Right lung (tissue), 10 donors: ENCODE measurements at places on chromosomes 13 and 19. TPM values are rescaled to one million over a fixed set of nuclear protein-coding genes. Genes with fewer than 3 reads are reported as not detected.

ZNF787 gene
- polyA plus RNA-seq = 11.0 TPM

PRR19 gene
- 2.0 TPM for polyA plus RNA-seq

PSG1 gene
- not detected for polyA plus RNA-seq

ZNF274 gene
- 22.6 TPM for polyA plus RNA-seq

SGTA gene
- polyA plus RNA-seq = 46.2 TPM

BLOC1S3 gene
- polyA plus RNA-seq = 8.4 TPM

- peak; percentile 24 for DNase-seq
Measured at GRCh38 chr13:99796175-99796819, 175.3 kb downstream of the ZIC5 start.

GRCh38 chr13:29547153-29547552, 48.3 kb downstream of the SLC7A1 start:
- DNase-seq = no peak

DNA sequence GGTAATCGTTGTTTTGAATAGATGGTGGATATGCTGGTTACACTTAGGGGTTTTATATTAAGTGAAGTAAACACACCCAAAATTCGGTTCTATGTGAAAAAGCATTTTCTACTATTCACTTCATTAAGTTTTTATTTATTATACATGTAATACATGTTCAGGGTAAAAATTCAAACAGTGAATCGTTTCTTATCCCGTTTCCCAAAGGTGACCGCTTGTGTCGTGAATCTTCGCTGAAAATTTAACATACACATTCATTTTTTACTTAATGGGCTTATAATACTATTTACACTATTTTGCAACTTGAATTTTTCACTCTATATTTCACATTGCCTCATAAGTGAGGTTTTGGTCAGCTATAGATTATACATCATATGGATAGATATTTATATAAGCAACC, 24.5 kb downstream of the IPO5 start:
- DNase-seq = no peak

GRCh38 chr13:32164622-32165268, 133.2 kb downstream of the FRY start:
- peak; percentile 8 for DNase-seq

DNA sequence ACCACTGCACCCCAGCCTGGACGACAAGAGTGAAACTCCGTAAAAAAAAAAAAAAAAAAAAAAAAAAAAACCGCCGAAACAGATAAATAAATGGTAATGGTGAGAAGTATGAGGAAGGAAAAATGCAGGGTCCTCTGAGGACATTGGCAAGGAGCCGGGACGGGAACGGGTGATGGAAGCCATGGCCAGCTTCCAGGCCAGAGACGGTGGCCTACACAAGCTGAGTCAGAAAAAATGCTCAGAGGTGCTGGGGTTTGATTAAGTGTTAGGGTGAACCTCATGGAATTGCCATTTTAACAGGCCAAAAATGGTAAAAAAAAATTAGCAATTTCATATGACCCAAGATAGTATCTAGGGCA, 866 bp upstream of the ZSWIM4 start:
- peak; percentile 89 for DNase-seq

- DNase-seq = no peak
Measured at GRCh38 chr13:94679614-94680013, 32.7 kb downstream of the SOX21 start.

- no peak for DNase-seq
Measured at GRCh38 chr13:80550971-80551441, 210.1 kb upstream of the SPRY2 start.

GRCh38 chr19:28487999-28488398, 725.0 kb downstream of the UQCRFS1 start:
- DNase-seq = no peak

DNA sequence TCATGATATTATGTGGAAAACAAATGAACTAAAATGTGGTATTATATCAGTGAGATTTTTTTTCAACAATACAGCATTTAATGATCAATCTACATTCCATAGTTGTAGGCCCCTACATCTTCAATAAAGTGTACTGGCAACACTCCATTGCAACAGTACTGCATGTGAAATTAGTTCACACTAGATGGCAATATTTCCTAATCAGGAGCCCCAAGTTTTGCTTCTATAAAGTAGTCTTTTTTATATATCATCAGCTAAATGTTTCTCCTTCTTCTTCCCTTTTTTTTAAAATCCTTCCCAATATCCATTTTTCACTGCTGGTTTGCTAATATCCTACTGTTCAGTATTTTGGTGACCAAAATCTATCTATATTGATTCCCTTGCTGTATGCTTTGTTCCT, 528.3 kb upstream of the ATXN8OS start:
- DNase-seq = no peak

DNA sequence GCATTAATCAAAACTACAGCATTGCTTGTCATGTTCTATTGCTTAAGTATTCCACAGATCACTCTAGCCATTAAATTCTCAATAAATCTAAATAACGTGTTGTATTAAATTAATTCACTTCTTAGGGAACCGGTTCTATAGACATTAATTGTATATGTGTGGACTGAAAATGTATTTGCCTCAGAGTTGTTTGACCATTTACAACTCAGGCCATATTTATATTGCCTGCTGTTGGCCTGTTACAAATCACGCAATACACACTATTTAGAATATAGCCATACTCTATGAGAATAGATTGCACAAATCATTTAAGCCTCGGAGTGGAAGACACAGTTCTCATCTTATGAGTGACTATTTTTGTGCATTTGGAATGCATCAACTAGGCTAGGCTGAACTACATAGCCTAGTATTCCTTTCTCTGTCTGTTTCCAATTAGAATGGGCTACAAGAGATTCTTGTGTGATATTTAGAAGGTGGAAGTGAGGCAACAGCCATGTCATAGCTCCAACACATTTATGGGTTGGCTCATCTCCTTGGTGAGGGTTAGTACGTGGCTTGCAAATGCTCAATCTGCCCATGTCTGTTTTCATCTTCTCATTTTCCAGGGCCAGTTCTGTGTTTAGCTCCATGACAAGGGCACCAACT, 1116.1 kb downstream of the PCDH9 start:
- DNase-seq = no peak

DNA sequence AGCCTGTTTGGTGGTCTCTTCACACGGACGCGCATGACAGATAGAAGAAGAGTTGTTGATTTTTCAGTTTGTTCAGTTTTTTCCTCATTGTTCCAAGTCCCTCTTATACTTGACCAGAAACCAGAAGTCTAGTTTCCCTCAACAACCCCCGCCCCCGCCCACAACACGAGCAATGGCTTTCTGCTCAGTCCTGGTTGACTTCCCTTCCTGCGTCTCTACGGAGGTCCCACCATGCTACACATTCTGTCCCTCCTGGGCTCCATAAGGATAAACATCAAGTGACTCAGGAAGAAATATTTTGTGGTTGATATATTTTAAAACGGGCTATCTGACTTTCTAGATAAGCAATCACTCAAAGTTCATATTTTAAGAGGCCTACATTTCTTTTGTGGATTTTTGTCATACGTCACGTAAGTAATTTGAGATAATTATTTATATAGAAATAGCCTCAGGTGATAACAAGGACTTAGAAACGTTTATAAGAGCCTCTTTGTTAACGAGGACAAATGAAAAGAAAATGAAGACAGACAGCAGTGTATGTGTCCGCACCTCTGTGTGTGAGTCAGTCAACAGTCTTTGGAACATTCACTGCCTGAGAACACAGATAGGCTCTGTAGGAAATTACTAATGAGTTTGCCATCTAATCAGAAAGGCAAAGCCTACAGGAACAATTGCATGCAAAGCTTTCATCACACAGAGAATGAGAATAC, 214.4 kb downstream of the RAP2A start:
- DNase-seq = no peak

GRCh38 chr19:15913384-15913783, 15.5 kb upstream of the CYP4F2 start:
- DNase-seq = no peak

DNA sequence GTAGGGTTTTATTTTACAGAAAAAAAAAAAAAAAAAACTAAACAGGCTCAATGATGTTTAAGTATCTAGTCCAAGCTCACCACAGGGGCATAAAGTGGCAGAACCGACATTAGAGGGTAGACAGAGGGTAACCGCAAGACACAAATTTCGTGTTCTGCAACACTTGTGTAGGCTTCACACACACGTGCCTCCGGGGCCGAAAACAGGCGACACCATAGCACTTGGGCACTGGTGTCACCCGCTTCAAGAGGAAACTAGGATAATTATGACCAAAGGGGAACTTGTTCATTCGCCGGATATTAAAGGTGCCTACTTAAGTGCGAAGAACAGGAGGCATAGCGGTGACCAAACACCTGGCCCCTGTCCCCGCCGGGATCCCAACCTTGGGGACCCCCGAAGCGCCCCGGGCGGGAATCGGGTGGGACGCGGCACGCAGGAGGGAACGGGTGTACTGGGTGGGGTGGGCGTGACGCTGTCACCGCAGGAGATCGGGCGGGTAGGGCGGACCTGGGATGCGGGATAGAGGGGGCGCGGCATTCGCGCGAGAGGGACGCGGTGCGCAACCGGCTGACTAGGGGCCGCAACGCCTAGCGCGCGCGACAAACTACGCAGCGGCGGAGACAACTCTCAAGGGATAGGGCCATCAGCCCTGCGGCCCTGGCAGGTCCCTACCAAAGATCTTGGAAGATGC, 558 bp downstream of the MZT1 start:
- DNase-seq = peak; percentile 18

DNA sequence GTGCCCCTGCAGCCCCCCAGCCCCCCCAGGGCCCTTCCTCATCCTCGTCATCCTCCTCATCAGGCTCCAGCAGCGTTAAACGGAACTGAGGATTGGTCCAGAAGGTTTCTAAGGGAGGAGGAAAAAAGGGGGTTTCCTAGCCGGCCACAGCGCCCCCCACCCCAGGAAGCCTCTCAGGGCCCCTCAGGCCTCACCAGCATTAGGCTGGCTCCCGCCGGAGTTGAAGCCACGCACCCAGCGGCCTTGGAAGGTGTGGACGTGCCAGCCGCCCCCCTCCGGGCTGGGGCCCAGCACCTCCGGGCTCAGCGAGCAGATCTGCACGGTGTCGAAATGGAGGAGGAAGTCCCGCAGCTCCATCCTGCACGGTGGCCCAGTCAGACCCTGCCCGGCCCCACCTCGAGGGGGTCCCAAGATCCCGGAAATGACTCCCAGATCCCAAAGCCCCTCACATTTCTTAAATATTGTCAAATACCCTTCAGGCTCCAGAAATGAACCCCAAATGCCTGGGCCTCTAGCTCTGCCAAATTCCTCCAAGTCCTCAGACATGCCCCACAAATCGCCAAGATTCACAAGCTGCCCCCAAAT, 6.9 kb downstream of the CAPN12 start:
- no peak for DNase-seq

- no peak for DNase-seq
Measured at GRCh38 chr13:99329477-99329876, 22.3 kb upstream of the GPR183 start.

DNA sequence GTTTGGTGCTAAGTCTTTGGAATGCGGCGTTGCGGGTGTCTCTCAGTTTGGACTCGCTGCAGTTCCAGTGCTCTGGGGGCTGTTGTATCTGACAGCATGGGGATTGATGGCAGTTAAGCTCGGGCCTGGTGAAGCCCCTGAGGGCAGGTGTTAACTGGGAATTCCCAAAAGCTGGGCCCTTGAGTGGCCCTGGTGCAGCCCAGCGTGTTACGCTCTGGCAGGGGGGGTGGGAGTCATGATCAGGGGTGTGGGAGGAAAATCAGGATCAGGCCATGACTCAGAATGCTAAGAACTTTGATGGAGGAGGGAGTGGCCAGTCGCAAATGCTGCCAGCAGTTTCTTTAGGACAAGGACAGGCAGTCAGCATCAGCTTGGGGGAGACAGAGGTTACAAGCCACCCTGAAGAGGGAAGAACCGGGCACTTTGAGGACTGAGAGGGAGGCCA, 19.6 kb downstream of the AP2A1 start:
- no peak for DNase-seq

DNA sequence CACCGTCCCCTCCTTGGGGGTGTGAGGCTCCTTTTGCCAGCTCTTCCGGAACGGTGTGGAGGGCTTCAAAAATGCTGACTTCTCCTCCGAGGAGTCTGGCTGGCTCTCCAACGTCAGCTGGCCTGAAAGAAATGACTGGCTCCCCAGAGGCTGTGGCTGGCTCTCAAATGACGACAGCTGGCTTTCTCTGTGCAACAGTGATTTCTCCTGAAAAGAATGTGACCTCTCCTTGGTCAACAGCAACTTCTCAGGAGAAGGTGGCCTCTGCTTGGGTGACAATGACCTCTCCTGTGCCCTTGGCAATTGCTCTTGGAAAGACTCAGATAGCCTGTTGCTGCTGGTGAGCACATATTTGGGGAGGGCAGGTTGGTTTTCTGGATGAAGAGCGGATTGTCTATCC, 29.2 kb downstream of the ONECUT3 start:
- DNase-seq = no peak

DNA sequence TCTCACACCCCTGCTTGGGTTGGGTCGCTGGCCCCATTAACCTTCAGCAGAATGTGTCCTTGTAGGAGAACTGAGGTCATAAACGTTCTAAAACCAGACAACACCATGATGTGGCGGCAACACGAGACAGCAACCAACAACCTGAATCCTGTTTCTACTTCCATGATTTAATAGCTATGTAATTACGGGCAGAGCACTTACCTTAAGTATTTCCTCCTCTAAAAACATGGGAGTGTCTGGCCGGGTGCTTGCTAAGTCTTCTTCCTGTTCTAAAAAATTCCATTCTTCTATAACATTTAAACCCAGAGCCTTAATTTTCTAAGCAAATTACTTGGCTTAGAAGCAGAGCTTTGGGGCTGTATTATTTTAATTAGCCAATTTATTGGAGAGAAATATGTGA, 33.5 kb upstream of the IRS2 start:
- DNase-seq = no peak

GRCh38 chr19:1534972-1535371, 11.1 kb downstream of the PLK5 start:
- DNase-seq = no peak

DNA sequence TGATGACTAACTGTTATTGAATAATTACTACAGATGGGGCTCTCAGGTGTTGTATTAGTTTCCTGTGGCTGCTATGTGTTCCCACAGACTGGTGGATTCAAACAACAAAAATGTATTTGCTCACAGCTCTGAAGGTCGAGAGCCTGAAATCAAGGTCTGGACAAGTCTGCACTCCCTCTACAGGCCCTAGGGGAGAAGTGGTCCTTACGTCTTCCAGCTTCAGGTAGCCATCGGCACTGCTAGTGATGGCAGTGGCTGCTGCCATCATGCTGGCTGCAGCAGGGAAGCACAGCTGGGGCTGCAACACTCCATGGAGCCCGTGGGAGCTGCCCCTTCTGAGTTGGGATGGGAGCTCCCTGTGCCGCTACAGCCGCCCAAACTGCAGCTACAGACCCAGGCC, 1.9 kb downstream of the TEX26 start:
- no peak for DNase-seq

DNA sequence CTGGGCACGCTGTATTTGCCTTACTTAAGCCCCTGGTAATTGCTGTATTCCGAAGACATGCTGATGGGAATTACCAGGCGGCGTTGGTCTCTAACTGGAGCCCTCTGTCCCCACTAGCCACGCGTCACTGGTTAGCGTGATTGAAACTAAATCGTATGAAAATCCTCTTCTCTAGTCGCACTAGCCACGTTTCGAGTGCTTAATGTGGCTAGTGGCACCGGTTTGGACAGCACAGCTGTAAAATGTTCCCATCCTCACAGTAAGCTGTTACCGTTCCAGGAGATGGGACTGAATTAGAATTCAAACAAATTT, 676 bp downstream of the BRCA2 start:
- peak; percentile 84 for DNase-seq
